ENCODE measurements at places on chromosomes 1 and 21.

- no peak for DNase-seq
These were observed 35.3 kb downstream of the OPTC start for GRCh38 chr1:203528976-203529835.

DNA sequence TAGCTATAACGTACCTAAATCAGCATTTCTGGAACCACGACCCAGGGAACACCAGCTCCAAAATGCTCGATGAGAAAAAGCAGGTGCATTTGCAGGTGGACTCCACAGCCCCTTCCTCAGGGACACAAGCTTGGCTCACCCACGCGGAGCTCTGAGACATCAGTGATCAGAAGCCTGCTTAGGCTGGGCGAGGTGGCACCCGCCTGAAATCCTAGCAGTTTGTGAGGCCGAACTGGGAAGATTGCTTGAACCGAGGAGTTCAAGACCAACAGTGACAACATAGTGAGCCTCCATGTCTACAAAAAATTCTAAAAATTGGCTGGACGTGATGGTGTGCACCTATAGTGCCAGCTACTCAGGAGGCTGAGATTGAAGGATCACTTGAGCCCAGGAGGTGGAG lies 2.5 kb upstream of the TSPEAR start:
- no peak for DNase-seq

GRCh38 chr1:86957221-86957620 lies 42.8 kb downstream of the HS2ST1 start:
- DNase-seq: no peak

GRCh38 chr1:179937668-179938254 lies 16.8 kb upstream of the CEP350 start:
- no peak for DNase-seq

DNA sequence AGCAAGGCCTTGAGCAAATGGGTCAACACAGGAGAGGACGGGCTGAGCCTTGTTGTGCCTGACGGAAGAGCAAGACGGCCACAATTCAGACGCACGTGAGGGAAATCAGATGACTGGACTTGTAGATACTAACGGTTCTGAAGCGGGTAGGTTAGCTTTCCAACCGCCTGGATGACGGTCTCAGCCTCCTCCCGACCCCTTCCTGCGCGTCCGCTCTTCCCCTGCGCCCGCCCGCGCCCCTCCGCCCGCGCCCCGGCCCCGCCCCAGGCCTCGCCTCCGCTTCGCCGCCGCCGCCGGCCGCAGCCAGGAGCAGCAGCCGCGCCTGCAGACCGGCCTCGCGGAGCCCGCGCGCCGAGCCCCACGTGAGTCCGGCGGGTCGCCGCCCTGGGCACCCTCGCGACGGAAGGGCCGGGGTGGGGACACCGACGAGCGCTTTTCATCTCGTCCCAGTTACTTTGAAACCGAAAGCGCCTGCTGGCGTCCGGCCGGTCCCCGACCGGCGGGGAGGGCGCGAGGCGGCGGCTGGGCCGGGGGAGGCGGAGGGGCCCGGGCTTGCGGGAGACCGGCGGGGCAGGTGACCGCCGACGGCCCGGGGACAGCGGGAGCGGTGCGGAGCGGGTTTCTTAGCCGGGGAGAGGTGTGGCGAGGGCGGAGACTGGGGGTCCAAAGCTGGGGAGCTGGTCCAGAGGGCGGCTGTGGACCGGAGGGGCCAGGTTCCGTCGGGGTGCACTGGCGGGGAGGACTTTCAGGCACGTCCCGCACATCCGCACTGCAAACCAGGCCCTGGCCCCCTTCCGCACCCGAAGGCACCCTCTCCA lies at the start of gene TRAF5:
Gene TRAF5 (plus strand): TSS at position 306 of the 818 bp plus-strand sequence. CDS start 26,407 bp downstream, outside the sequence.
- DNase-seq: peak; percentile 40

- DNase-seq: no peak
These were observed 125.5 kb downstream of the DMRTB1 start for GRCh38 chr1:53584777-53585107.
